ENCODE measurements at places on chromosomes 11 and 22. TPM values are rescaled to one million over a fixed set of nuclear protein-coding genes. Genes with fewer than 3 reads are reported as not detected.

APLNR gene
- polyA plus RNA-seq = 85.5 TPM

OR5P2 gene
- polyA plus RNA-seq = not detected

TMEM151A gene
- not detected for polyA plus RNA-seq

LRRC56 gene
- polyA plus RNA-seq = 8.2 TPM

BIRC3 gene
- polyA plus RNA-seq = 3.5 TPM

DSCAML1 gene
- 0.85 TPM for polyA plus RNA-seq

LRRC75B gene
- 10.0 TPM for polyA plus RNA-seq

MIOX gene
- not detected for polyA plus RNA-seq

CCDC88B gene
- 3.4 TPM for polyA plus RNA-seq

WT1 gene
- 0.30 TPM for polyA plus RNA-seq

TSPAN18 gene
- 45.3 TPM for polyA plus RNA-seq

CRYBB3 gene
- polyA plus RNA-seq = 0.21 TPM

OR52E8 gene
- polyA plus RNA-seq = not detected

RPS6KB2 gene
- 60.0 TPM for polyA plus RNA-seq

SCGB1A1 gene
- not detected for polyA plus RNA-seq

SMC1B gene
- polyA plus RNA-seq = 0.13 TPM

DKK3 gene
- 116 TPM for polyA plus RNA-seq

CXCR5 gene
- not detected for polyA plus RNA-seq

SVIP gene
- polyA plus RNA-seq = 12.6 TPM

SERHL2 gene
- polyA plus RNA-seq = 3.1 TPM

ST14 gene
- polyA plus RNA-seq = 0.44 TPM

MPZL2 gene
- 0.47 TPM for polyA plus RNA-seq

RAG2 gene
- polyA plus RNA-seq = 0.50 TPM

RBMXL2 gene
- polyA plus RNA-seq = not detected

GAL3ST3 gene
- 0.26 TPM for polyA plus RNA-seq

CASP12 gene
- 0.30 TPM for polyA plus RNA-seq

FOLH1 gene
- polyA plus RNA-seq = 4.5 TPM

ARHGAP8 gene
- polyA plus RNA-seq = 0.98 TPM

STK33 gene
- not detected for polyA plus RNA-seq

SCT gene
- 44.7 TPM for polyA plus RNA-seq

SELENOM gene
- polyA plus RNA-seq = 29.7 TPM

FBLN1 gene
- 128 TPM for polyA plus RNA-seq

ZNRF3 gene
- polyA plus RNA-seq = 10.5 TPM

ELFN2 gene
- polyA plus RNA-seq = not detected

UBE2L6 gene
- polyA plus RNA-seq = 27.3 TPM

SPI1 gene
- polyA plus RNA-seq = 17.6 TPM

LRP5 gene
- polyA plus RNA-seq = 88.3 TPM

MEI1 gene
- 2.0 TPM for polyA plus RNA-seq

NLRP14 gene
- 0.15 TPM for polyA plus RNA-seq

VWA5A gene
- polyA plus RNA-seq = 105 TPM

FDXACB1 gene
- not detected for polyA plus RNA-seq

BACE1 gene
- 40.2 TPM for polyA plus RNA-seq

IL17REL gene
- not detected for polyA plus RNA-seq

MYOD1 gene
- polyA plus RNA-seq = 25.2 TPM

CRYAB gene
- 267 TPM for polyA plus RNA-seq

OR56B1 gene
- not detected for polyA plus RNA-seq
